H9 (cell line): ENCODE measurements at places on chromosomes 7 and 10. TPM values are rescaled to one million over a fixed set of nuclear protein-coding genes. Genes with fewer than 3 reads are reported as not detected.
A peak's percentile ranks its signal among the peaks of the same experiment; 100 is the strongest.

- no peaks in the 10 kb centered on the region for H3K27me3 ChIP-seq
- H3K4me1 ChIP-seq = 0 out of 2 replicates have a peak, but pooled peaks cover 4% of the 10 kb centered on the region
- H3K27ac ChIP-seq = no peak overlapping the region
- peaks cover 18% of the 10 kb centered on the region for H3K36me3 ChIP-seq
- peak overlapping the region; percentile 89 for H3K4me3 ChIP-seq
Observed at GRCh38 chr10:3172081-3172445, 519 bp downstream of the PITRM1 start.

- peaks cover 4% of the 10 kb centered on the region; the same call in 1 of the 2 replicates for H3K36me3 ChIP-seq
- no peak overlapping the region; the same call in 2 of the 3 replicates for H3K4me3 ChIP-seq
- H3K4me1 ChIP-seq = peaks cover 8% of the 10 kb centered on the region; the same call in 1 of the 2 replicates
- no peaks in the 10 kb centered on the region for H3K27me3 ChIP-seq
- H3K27ac ChIP-seq = no peak overlapping the region
- DNase-seq = no peak
Observed at GRCh38 chr10:24249829-24250415, 41.0 kb downstream of the KIAA1217 start.

DNA sequence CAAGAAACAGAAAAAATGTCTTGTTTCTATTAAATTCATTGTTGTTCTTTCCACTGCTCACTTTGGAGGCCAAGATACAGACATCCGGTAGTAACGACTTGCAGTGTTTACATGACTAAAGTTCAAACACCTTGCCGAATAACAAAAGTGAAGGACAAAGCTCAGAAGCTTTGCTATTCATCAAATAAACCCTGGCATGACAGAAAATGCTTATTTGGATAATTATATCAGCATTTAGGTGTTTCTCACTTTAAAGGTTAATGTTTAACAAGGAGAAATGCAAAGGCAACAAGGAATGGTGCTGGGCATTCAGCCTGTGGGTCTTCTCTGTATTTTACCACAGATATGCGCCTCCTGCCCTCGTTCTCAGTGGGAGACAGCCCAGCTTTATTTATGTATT lies 5.4 kb upstream of the PTF1A start:
- no peak overlapping the region for H3K27ac ChIP-seq
- DNase-seq = no peak
- H3K4me1 ChIP-seq = 0 out of 2 replicates have a peak, but pooled peaks cover 2% of the 10 kb centered on the region
- H3K4me3 ChIP-seq = no peak overlapping the region

DNA sequence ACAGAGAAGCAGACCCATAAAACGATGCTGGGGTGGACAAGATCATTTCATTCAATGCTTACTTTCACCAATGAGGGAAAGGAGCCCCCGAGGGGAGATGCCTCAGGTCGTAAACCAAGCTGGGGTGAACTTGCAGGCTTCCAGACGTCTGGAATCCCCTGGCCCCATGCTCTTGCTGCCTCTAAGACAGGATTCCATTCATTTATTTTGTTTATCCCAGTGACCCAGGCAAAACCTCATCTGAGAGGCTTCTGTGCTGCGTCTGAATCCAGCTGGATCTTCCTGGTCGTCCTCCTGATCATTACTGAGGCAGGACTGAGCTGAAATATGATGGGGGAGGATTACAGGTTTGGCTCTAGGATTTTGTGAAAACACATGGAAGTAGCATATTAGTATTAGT lies 182.9 kb downstream of the MYOF start:
- H3K36me3 ChIP-seq = 0 out of 2 replicates have a peak, but pooled peaks cover 2% of the 10 kb centered on the region
- no peak for DNase-seq
- H3K4me3 ChIP-seq = no peak overlapping the region

- DNase-seq = peak; percentile 99
- H3K27ac ChIP-seq = peak within 1 kb of the TSS; percentile 59
- peaks cover 3% of the 10 kb centered on the region; the same call in 1 of the 2 replicates for H3K4me1 ChIP-seq
- H3K4me3 ChIP-seq = peak within 1 kb of the TSS; percentile 96
- H3K27me3 ChIP-seq = no peaks in the 10 kb centered on the region
Observed at GRCh38 chr10:1048732-1049424, at the start of gene IDI1. IDI1 (minus strand) TSS chr10:1049119; CDS start chr10:1049003, 116 bp downstream.

GRCh38 chr7:132950725-132951124 lies 131.2 kb downstream of the CHCHD3 start:
- no peaks in the 10 kb centered on the region for H3K4me1 ChIP-seq
- peaks cover 3% of the 10 kb centered on the region; the same call in 1 of the 3 replicates for H3K36me3 ChIP-seq
- no peak overlapping the region for H3K27ac ChIP-seq
- H3K4me3 ChIP-seq = no peak overlapping the region

- no peak for DNase-seq
- H3K4me1 ChIP-seq = peaks cover 4% of the 10 kb centered on the region; the same call in 1 of the 2 replicates
- no peaks in the 10 kb centered on the region for H3K27me3 ChIP-seq
- no peak overlapping the region for H3K27ac ChIP-seq
Observed at GRCh38 chr7:46281071-46281470, 360.0 kb upstream of the IGFBP3 start.

GRCh38 chr10:113435881-113436280 lies 117.0 kb upstream of the HABP2 start:
- no peak for DNase-seq
- H3K4me3 ChIP-seq = no peak overlapping the region
- no peaks in the 10 kb centered on the region for H3K36me3 ChIP-seq
- H3K27me3 ChIP-seq = no peaks in the 10 kb centered on the region

Gene SUV39H2
- 59.7 and 62.6 TPM in 2 replicates for total RNA-seq

Gene EFCAB10
- 1.3 and 1.5 TPM in 2 replicates for total RNA-seq

Gene PPP1R17
- total RNA-seq = 1.2 and 1.7 TPM in 2 replicates

Gene MTURN
- total RNA-seq = 3.4 and 5.5 TPM in 2 replicates

Gene TFR2
- total RNA-seq = 1.9 and 2.3 TPM in 2 replicates

Gene ANKRD1
- total RNA-seq = 0.11 and 0.13 TPM in 2 replicates

Gene STOX1
- total RNA-seq = 5.8 and 5.9 TPM in 2 replicates

Gene NRCAM
- 1.8 and 2.3 TPM in 2 replicates for total RNA-seq

Gene FAM237B
- not detected in 2 replicates for total RNA-seq

Gene EVX1
- total RNA-seq = not detected in 2 replicates

Gene COL13A1
- total RNA-seq = 3.1 and 3.6 TPM in 2 replicates
